Suppressor macrophage (primary cell): ENCODE measurements at places on chromosomes 12 and 14.

DNA sequence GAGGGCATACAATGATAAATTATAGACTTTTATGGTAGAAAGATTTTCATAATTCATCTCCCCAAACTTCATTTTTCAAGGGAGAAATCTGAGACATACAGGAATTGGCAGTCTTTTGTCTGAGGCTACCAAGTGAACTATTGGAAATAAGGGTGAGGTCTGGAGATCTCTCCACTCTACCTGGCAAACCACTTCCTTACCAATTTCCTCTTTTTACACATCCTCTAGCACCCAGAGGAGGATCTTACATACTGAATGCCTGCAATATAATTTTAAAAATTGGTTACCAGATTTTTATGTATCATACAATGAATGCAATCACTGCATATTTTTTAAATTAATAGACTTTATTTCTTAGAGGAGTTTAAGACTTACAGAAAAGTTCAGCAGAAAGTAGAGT, 6.6 kb downstream of the PDE6H start:
- no peak for DNase-seq

GRCh38 chr12:2613326-2614073, 181.3 kb upstream of the FKBP4 start:
- DNase-seq: peak; percentile 87

GRCh38 chr12:71838676-71839075, 883 bp upstream of the TBC1D15 start:
- no peak for DNase-seq

DNA sequence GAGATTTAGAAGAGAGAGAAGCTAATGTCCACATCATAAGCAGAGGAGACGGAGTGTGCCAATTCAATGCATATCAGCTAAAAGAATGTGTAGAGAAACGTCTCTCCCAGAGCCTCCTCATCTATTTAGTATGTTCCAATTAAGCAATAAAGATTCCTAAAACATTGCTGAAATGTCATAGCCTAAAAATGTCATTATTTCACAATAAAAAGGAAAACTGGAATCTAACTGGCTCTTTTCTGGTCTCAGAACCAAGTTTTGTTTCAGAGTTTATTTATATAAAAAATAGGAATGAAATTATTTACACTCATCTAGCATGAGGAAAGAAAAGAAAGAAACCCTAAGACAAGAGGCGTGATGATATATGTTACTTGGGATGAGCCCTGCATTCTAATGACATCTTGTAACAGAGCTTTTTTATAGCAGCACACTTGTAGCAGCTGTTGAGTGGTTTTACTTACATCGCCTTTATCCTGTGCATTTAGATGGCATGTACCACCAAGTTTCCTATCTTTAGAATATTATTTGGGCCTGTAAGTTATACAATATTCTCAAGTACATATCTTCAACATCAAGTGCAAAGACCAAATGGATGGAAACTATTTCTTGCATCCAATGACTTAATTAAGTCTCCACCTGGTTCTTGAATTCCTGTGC, 266.3 kb upstream of the PRKD1 start:
- no peak for DNase-seq

- no peak for DNase-seq
Observed at GRCh38 chr14:54690887-54691286, 124.0 kb downstream of the SAMD4A start.

DNA sequence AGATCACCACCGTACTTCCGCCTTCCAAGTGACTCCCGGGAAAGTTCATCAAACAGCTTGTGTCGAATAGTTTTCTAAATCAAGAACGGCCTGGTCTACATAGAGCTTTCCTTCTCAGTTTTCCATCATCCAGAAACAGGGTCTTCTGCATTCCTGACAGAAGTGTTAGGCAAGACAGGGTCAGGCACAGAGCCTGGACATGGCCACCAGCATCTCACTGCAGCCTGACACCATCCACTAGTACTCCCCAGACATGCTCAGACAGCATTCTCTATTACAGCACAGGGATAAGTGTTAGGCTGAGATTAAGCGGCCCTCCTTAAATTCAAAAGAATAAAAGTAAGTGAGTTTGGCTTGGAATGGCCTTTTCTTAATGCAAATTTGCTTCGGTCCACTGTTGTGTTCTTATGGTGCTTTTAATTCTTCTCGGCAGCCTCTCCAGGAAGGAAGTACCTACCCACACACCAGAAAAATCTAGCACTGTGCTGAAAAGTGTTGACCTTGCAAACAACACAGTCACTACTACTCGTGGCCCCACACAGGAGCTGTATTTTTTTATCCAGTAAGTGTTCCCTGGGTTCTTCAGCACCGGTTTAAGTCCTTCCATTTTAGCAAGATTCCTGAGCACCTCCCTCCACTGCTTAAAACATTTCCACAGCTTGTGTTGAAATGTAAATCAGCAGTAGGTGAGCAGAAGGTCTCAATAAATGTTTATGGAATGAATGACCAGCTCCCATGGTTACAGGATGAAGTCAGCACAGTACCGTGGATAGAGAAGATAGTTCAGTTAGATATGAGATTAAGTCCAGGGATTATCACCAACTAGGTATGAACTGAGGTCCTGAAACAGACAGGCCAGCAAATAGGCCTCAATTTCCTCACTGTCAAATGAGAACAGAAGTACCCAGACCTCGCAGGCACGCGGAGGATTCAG, 44.1 kb downstream of the SETD3 start:
- DNase-seq: peak; percentile 63

- no peak for DNase-seq
Observed at GRCh38 chr12:87008785-87009384, 752.7 kb upstream of the MGAT4C start.

- DNase-seq: no peak
Observed at GRCh38 chr12:77845831-77846230, 15.1 kb downstream of the NAV3 start.

DNA sequence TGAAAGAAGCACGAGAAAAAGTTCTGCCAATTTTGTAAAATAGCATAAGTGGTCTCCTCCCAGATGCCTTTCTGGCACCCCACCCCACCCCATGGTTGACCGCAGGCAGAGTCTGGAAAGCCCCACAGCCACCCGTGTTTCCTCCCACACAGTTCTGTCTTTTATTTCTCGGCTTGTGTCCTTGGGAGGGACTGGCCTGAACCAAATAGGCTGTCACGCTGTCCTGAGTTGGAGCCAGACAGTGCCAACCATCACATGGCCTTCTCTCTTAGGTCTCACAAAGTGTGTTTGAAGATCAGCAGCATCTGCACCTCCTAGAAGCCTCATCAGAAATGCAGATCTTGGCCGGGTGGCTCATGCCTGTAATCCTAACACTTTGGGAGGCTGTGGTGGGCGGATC, 10.2 kb upstream of the LTA4H start:
- DNase-seq: peak; percentile 70

DNA sequence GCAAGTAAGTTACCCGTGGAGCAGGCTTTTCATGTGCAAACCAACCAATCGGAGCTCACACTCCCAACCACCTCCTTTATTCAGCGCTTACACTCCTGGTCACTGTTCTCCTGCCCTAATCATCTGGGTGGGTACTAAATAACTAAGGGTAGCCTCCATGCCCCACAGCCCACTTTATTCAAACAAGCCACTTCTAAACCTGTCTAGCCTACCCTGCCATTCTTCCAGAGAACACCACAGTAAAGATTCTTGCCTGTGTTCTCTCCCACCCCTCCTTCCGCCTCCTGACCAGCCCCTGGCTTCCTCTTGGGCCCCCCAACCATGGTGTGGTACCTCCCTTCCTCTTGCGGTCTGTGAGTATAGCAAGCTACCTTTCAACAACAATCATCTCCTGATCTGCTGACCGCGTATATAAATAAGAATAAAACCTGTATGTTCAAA, 581.9 kb downstream of the VRK1 start:
- DNase-seq: no peak
